C1 segment of cervical spinal cord (tissue), 14 donors: ENCODE measurements at places on chromosomes 11 and 22.

DNA sequence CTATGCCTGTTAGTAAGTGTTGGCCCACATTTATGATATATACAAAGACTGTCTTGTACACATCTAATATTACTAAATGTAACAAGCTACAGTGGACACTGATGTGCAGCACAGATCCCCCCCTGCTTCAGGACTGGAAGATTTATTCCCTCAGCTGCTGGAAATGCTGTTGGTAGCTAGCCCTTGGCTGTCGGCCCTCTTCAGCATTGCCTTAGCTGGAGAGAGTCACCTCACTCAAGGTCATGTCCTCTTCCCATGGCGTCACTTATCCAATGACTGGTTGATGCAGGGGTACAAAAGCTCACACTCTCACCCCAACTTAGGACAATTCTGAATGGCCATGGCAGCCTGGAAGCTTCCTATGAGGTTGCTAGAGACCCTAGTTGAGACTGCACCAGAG lies 312.7 kb downstream of the SOX6 start:
- peak; percentile 3 for DNase-seq

DNA sequence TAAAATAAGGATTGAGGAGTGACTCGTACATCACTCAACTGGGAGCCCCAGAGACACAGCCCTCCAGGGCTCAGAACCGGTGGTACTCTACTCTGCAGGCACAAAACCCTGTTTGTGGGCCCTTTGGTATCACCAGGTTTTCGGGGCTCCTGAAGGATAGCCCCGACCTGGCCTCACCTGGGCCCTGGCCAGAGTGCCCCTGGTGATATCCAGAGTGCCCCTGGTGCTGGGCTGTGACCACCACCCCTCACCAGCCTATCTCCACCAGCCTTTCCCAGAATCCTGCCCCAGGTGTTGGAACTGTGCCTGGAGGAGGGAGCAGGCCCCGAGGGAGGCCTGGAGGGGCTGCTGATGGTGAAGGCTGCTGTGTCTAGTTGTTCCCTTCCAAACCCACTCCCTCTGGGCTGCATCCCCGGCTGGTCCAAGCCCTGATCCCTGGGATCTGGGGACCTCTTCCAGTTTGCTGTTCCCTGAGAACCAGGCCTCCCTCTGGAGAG lies 2.2 kb upstream of the GGT5 start:
- DNase-seq = no peak

- DNase-seq = no peak
Observed at GRCh38 chr22:40726514-40726913, 47.2 kb downstream of the MCHR1 start.

DNA sequence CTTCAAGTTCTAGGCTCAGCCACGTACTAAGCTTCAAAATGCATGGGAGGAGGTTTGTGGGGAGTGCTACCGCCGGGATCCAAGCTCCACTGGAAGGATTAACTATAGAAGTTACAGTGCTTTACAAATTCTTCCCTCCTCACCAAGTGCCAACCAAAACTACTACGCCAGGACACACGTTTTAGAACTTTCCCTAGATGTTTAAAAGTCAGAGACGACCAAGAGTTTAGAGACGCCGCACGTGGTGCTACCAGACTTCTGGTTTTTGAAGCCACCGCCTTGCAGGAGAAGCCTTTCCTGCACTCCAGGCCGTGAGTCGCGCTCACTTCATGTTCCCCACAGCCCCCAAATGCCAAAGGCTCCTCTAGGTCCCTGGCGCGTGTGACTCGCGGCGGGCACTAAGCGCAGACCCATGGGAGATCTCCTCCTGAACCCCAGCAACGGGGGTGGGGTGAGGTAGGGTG lies 734 bp downstream of the SNU13 start:
- no peak for DNase-seq

DNA sequence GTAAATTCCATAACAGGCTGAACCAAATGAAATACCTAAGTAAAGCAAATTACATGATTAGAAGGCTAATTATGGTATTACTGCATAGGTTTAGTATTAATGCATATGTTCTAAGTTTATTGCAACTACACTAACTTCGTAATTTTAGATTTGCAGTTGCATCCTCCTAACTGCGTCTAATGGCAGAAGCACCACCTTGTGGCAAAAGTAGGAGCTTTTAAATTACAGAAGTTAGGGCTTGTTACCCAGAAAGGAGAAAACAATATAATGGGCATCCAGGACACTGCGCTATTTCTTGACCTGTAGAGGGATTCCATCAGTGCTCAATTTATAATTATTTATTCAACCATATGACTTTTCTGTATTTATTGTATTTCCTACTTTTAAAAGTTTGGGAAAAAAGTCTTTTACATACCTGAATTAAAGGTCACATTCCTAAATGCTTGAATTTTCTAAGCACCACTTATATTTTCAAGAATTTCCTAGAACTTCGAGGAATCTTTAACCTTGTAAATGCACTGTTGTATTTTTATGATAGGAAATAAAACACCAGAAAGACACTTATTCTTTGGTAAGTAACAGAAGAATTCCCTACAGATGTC lies 16.3 kb upstream of the GPR83 start:
- no peak for DNase-seq

- no peak for DNase-seq
Observed at GRCh38 chr11:77088236-77089003, 14.2 kb upstream of the OMP start.

DNA sequence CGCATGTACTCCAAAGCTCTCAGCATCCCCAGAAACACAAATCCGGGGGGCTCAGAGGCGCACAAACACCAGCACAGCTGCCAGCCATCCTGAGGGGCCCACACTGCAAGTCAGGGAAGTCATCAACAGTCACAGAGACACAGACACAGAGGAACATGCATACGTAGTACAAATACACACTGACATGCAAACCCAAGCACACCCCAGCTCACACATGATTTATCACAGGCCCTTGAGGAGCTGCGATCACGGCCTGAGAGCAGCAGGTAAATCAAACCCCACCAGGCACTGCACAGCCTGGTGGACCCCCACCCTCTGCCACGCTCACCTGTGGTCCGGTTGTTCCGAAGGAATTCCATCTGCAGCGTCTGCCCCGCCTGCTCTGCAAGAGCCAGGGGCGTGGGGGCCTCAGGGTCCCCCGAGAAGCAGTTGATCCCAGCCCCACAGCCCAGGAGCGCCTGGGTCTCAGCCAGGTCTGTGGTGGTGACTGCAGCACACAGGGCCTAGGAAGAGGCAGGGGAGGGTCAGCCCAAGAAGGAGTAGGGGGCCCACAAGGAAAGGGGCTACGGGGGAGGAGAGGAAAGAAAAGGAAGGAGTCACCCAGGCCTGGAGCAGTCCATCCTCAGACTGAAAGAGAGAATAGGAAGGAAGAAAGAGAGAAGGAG lies 28.5 kb upstream of the PDE2A start:
- DNase-seq = no peak

GRCh38 chr22:31096657-31097279 lies 10.6 kb downstream of the SELENOM start:
- no peak for DNase-seq
